ENCODE measurements at places on chromosomes 4 and X. TPM values are rescaled to one million over a fixed set of nuclear protein-coding genes. Genes with fewer than 3 reads are reported as not detected.

PABPC1L2A gene
- total RNA-seq = not detected

- peaks cover 16% of the 10 kb centered on the region for H3K36me3 ChIP-seq
- no peak for DNase-seq
- peak overlapping the region; percentile 90 for H3K27ac ChIP-seq
- H3K27me3 ChIP-seq = no peaks in the 10 kb centered on the region
- peaks cover 92% of the 10 kb centered on the region for H3K4me1 ChIP-seq
These were observed 33.1 kb downstream of the LEF1 start for GRCh38 chr4:108135549-108136209.

- no peak overlapping the region for H3K27ac ChIP-seq
- H3K4me1 ChIP-seq = peaks cover 3% of the 10 kb centered on the region
- H3K27me3 ChIP-seq = peaks cover 10% of the 10 kb centered on the region
- no peak for DNase-seq
- H3K4me3 ChIP-seq = no peak overlapping the region
These were observed 55.7 kb upstream of the CLDN34 start for GRCh38 chrX:9911487-9911886.

- H3K4me1 ChIP-seq = peaks cover 2% of the 10 kb centered on the region
- H3K27ac ChIP-seq = no peak overlapping the region
- H3K36me3 ChIP-seq = peaks cover 2% of the 10 kb centered on the region
- peaks cover 38% of the 10 kb centered on the region for H3K27me3 ChIP-seq
- no peak for DNase-seq
These were observed 2.5 kb downstream of the POU3F4 start for GRCh38 chrX:83510510-83511062.

DNA sequence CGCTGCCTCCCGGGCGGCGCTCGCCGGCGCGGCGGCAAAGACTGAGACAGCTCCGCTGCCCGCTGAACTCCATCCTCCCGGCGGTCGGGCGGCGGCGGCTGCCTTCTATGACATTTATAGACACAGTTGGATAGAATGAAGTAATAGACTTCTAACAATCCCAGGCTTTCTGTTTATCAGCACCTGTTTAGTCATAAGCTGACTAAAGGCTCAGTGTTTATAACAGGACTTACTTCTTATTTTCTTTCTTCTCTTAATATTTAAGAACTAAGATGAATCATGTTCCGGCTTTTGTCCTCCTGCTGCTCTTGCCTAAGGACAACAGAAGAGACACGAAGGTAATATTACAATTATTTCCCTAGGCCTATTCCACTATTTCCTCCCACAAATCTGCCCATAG, 3.9 kb downstream of the ARL13A start:
- DNase-seq = no peak
- H3K36me3 ChIP-seq = no peaks in the 10 kb centered on the region

SPARCL1 gene
- not detected for total RNA-seq
